ENCODE measurements at places on chromosomes 3 and 15.
A peak's percentile ranks its signal among the peaks of the same experiment; 100 is the strongest.

- DNase-seq = no peak
These were observed 8.0 kb upstream of the PXK start for GRCh38 chr3:58324391-58325390.

DNA sequence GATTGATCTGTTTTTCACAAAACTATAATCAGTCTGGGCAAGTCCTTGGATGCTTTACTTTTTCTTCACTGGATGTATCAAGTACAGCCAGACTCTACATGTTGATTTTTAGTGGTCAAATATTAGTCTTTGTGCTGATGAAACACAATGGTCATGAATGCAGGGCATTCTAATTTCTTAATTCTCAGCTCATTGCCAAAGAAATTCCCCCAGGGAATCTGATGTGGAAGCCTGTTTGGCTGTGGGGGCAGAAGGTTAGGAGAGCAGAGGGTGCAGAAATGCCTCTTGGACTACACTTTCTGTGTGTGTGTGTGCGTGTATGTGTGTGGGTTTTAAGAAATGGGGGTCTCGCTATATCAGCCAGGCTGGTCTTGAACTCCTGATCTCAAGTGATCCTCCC lies 48.7 kb upstream of the HACD2 start:
- no peak for DNase-seq

- DNase-seq = no peak
These were observed 97.2 kb upstream of the C3orf80 start for GRCh38 chr3:160128056-160128455.

- peak; percentile 70 for DNase-seq
These were observed 4.2 kb downstream of the RAP2B start for GRCh38 chr3:153166206-153166605.
